Esophagus squamous epithelium (tissue), 5 donors: ENCODE measurements at places on chromosomes 12 and 14.

DNA sequence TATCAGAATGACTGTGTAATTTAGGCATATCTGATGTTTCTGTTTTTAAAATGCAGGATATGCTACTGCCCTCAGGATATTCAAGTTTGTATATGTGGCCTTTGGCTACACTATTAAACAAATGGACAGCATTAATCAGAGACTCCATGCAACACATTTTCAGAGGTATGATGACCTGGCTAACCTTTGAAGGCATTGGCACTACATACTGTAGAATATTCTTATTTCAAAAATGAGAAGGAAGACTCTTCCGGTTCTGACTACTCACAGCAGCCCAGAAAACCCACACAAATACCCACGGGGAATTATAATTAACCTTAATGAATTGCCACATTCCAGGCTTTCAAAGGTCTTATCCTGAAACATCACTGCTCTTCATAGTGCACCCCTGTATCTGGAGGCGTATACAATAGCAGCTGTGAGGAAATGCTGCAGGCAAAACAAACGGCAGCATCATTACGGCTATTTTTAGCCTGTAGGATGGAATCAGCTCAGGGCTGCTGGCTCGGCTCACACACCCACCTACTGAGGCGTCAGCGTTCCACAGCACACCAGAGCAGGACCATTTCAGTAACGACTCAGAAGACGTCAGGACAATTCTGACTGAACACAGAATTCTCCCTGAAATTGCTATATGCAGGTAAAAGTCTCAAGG, 648.5 kb downstream of the RPS29 start:
- no peak for DNase-seq

GRCh38 chr14:51725061-51725460, 73.4 kb downstream of the FRMD6 start:
- DNase-seq, result no peak

GRCh38 chr12:66708704-66709456, 30.0 kb upstream of the GRIP1 start:
- DNase-seq, result no peak

- no peak for DNase-seq
Measured at GRCh38 chr12:48977290-48978281, 536 bp upstream of the WNT1 start.

DNA sequence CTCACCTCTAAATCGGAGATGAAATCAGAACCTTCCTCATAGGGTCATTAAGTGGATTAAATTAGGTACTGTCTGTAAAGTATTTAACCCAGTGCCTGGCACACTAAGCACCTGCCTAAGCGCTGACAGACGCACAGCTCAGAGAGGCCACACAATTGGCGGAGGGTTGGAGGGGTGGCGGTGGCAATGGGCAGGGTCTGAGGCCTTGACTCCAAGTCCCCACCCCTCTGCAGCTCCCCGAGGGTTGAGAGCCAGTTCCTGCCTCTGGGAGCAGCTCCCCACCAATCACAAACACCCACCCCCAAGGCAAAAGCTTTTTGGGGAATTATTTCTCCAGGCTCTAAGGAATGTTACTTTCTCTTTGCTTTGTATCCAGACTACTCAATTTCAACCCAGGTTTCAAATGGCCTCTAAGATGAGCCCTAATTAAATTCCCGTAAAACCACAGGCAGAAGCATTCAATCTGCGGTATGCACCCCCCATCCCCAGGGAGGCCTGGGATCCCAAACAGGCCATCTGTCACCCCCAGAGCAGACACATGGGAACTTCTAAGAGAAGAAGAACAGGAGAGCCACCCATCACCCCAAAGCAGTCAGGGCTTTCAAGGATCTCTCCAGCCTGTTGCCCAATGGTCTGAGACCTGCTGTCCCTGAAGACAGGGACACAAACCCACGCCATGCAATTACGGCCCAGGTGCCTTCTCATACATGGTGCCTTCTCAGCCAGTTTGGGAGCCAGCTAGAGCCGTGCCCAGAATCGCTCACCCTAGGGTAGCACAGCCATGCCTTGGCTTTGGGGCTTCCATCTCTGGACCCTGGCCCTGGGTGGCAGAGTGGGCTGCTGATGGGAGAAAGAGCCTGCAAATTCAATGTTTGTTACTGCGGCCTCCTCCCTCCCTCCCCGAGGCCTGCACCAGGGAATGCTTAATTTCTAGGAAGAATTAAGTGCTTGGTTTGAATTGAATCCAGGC, 66.1 kb downstream of the CHGA start:
- no peak for DNase-seq

GRCh38 chr12:100267603-100268281, 765 bp downstream of the SCYL2 start:
- no peak for DNase-seq

DNA sequence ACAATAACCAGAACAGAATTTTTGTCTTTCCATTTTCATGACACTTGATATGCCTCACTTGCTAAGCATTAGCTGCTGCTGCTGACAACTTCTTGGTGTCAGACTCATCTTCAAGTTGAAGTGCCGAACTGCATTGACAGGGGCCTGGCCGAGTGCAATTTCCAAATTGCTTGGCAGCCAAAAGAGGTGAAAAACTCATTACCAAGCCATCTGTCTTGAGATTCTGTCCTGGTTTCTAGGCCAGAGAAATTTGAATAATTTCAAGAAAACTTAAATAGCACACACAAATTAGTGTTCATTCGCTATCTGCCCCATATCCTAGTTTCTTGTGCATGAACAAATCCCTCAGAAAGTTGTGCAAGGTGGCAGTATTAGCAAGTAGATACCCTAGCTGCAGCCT, 165.3 kb upstream of the RASSF8 start:
- no peak for DNase-seq

DNA sequence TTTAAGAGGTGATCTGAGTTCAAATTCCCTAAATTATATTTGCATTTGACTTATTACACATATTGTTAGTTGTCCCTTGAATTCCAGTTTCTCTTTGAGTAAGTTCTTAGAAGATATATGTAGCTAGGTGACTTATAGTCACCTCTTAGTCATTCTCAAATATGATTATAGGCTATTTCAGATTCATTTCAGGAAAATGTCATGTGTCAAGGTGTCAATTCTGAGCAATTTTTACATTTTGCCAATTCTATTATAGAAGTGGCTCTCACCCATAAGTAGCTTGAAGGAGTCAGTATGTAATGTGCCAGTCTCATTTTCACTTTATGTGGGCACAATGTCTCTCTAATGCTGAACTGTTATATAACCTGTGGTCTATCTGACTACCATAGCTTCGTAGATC, 623.4 kb downstream of the DIO2 start:
- no peak for DNase-seq

DNA sequence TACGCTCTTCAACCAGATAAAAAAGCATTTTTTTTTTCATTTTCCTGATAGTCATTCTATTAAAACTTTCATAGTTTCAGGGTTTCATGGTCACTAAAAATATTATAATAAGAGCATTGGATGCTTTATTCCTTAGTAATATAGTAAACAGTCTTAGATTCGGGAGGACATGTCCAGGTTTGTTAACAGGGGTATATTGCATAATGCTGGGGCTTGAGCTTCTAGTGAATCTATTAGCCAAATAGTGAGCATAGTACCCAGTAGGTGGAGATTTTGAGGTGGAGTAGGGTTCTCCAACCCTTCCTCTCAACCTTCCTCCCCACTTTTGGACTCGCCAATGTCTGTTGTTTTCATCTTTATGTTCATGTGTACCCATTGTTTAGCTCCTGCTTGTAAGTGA, 277.4 kb upstream of the RGS6 start:
- no peak for DNase-seq

- DNase-seq, result no peak
Measured at GRCh38 chr14:21098892-21099595, 589 bp upstream of the ZNF219 start.

- no peak for DNase-seq
Measured at GRCh38 chr14:101820283-101820798, 58.8 kb downstream of the PPP2R5C start.
